ENCODE measurements at places on chromosomes 12 and 14.
A peak's percentile ranks its signal among the peaks of the same experiment; 100 is the strongest.

- DNase-seq, result no peak
Measured at GRCh38 chr12:100544165-100544564, 29.3 kb upstream of the GAS2L3 start.

GRCh38 chr12:113710216-113710615 is 238.5 kb upstream of the LHX5 start:
- no peak for DNase-seq

GRCh38 chr14:54480830-54481562 is 7.8 kb downstream of the GMFB start:
- no peak for DNase-seq

- DNase-seq, result no peak
Measured at GRCh38 chr12:107405436-107405835, 280.2 kb upstream of the PWP1 start.

DNA sequence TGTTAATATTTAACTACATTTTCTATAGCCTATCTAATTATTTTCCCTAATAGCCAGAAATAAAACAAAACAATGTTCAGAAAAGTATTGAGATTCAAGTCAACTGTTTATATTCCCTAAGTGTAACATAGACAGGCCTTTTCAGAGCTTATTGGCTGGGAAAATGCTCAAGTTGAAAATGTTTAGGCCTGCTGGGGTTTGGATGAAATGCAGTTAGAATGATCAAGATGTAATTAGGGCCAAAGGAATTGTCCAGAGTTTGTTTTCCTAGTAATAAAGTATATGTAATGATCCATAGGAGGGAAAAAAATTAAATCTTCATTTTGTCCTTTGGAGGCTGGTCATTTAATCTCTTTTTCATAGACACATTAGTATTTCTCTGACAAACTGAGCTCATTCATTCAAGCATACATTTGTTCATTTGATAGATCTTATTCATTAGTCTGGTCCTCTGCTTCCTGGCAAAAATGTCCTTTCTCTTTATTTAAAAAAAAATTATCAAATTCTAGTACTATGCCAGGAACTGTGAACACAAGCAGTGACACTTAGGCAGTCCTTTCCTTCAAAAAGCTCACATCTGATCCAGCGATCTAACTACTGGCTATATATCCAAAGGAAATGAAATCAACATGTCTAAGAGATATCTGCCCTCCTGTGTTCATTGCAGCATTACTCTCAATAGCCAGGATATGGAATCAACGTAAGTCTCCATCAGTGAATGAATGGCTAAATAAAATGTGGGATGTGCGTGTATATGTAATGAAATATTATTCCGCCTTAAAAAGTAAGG is 40.1 kb upstream of the NEDD1 start:
- no peak for DNase-seq

DNA sequence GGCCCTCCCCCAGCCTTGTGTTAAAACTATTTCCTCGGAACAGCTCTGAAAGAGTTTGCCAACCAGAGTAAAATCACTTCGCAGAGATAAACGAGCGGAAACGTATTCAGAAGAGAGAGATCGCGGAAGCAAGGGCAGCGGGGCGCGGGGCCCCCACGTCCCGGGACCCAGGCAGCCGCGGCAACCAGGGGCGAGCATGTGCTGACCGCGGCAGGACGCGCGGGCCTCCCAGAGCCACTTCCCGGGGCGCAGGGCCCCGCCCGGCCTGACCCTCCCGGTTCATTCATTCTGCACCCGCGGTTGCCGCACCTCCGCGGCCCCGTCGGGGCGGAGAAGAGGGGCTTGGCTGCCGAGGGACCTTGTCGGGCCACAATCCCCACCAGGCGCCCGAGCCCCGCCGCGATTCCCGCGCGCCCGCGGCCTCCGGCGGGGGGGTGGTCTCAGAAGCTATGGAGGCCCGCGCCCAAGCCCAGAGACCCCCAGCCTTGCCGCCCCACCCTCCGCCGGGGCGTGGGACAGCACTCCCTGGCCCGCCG is 598 bp downstream of the UBE2N start:
- peak; percentile 56 for DNase-seq

GRCh38 chr12:18798535-18799361 is 60.8 kb downstream of the CAPZA3 start:
- no peak for DNase-seq

DNA sequence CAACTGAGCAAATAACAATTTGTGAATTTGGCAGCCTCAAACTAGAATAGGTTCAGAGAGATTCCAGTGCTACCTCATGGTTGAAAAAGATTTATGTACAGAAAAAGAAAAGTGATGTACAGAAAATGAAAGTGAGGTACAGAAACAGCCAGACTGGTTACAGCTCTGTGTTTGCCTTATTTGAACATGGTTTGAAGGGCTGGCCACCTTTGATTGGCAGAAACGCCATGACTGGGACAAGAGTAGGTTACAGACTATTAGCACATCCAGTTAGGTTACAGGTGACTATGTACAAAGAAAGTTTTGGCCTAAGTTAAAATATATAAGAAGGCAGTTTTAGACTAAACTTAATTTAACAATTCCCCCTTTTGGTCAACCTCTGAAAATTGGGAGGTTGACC is 309.4 kb downstream of the BTG1 start:
- DNase-seq, result no peak

DNA sequence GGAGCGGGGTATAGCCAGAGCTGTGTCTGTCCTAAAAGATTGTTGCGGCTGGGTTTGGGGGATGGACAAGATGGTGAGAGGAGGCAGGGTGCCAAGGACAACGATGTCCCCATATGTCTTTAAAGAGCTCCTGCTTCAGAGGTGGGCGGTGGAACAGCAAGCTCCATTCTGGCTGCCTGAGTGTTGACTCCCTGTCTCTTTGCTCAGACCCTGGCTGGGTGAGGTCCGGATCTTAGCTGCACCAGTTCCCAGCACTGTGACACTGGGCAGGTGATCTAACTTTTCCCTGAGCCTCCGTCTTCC is 8.3 kb upstream of the WSCD2 start:
- no peak for DNase-seq

- DNase-seq, result no peak
Measured at GRCh38 chr12:77226368-77226767, 161.0 kb upstream of the E2F7 start.

DNA sequence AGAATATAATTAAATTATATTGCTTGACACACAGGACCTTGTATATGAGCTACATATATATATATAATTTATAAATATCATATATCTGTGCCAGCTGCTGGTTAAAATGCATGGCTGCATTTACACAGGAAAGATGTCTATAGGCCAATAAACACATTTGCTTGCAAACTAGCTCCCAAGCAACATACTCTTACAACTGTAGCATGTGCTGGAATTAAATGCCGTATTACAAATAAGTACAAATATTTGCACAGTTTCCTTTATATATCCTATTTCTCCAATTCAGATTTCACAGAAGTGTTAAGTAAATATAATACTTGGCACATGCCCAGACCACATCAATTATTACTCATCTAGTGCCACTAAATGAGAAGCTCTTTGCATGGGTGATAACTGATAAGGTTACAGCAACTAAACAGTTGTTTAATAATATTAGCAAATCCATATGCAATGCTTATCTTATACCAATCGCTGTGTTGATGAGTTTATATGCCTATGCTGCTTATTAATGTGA is 66.7 kb upstream of the E2F7 start:
- no peak for DNase-seq

DNA sequence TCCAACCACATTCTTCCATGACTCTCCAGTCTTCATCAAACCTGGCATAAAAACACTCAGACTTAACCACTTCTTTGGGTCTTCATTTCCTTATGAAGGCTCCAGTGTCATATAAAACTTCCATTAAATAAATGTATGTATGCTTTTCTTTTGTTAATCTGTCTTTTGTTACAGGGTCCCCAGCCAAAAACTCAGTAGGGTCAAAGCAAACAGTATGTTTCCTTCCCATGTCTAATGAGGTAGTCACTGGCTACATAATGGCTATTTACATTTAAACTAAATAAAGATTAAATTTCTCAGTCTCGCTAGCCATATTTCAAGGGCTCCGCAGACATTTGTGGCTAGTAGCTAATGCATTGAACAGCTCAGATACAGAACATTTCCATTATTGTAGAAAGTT is 40.1 kb upstream of the STAB2 start:
- no peak for DNase-seq

GRCh38 chr12:96194971-96195844 is 1.0 kb downstream of the ELK3 start:
- DNase-seq, result peak; percentile 62

- DNase-seq, result no peak
Measured at GRCh38 chr12:121170611-121171260, 38.1 kb downstream of the P2RX7 start.

GRCh38 chr12:60419986-60420385 is 824.2 kb downstream of the SLC16A7 start:
- DNase-seq, result no peak

DNA sequence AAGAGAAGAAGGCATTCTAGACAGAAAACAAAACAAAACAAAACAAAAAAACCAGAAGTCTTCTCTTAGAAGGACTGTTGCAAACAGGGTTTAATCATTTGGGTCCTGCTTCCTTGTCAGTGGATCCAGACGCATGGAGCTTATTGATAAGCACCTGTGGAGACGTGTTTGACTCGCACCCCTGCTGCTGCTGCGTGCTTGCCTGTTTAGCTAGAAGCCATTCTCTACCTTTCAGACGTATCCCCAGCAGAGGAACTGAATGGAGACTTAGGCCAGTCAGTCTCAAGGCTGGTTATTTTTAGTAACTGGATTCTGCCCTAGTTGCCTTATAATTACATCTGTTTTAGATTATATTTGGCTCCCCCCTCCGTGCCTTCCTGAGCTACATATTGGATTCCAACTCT is 186.1 kb upstream of the EEA1 start:
- no peak for DNase-seq

- DNase-seq, result no peak
Measured at GRCh38 chr14:61437381-61437780, 116.0 kb downstream of the PRKCH start.

GRCh38 chr12:46221255-46222128 is 47.4 kb downstream of the SLC38A1 start:
- no peak for DNase-seq

DNA sequence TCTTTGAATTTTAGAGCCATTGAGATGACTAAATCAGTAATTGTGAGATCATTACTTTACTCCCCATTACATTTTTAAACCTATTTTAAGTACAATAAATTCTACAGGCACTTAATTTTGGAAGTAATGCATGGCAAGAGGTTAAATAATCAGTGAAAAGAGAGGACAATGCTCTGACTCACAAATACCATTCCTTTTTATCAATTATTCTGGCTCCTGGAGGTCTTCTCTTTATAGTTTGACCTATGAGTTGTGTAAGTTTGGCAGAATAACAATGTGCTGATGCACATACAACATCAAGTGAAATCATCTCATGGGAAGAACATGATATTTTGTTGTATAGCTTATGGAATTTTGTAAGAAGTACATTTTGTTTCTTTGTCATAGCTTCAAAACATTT is 166.7 kb downstream of the TMTC3 start:
- no peak for DNase-seq

GRCh38 chr12:93174048-93174447 is 203.7 kb upstream of the NUDT4 start:
- DNase-seq, result no peak

GRCh38 chr12:96228566-96229248 is 34.5 kb downstream of the ELK3 start:
- no peak for DNase-seq

GRCh38 chr12:110339184-110339952 is 58.3 kb downstream of the ATP2A2 start:
- DNase-seq, result no peak

DNA sequence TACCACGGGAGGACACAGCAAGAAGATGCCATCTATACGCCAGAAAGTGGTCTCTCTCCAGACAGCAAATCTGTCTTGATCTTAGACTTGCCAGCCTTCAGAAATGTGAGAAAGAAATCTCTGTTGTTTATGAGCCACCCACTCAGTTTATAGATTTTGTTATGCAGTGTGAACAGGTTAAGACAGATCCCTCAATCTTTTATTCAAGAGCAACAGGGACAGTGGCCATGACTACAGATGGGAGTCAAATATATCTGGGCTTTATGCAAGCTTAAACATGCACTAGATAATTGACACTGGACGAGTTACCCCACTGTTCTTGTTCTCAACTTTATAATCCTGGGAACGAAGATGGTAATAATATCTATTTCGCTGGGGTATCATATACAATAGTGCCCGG is 288.7 kb downstream of the RPAP3 start:
- DNase-seq, result no peak

- no peak for DNase-seq
Measured at GRCh38 chr12:119136811-119137410, 41.8 kb upstream of the HSPB8 start.

GRCh38 chr12:66252771-66253170 is 49.5 kb upstream of the HELB start:
- no peak for DNase-seq

GRCh38 chr12:24743941-24744793 is 204.7 kb downstream of the BCAT1 start:
- DNase-seq, result no peak

GRCh38 chr12:123054371-123054770 is 73.9 kb downstream of the ARL6IP4 start:
- no peak for DNase-seq

DNA sequence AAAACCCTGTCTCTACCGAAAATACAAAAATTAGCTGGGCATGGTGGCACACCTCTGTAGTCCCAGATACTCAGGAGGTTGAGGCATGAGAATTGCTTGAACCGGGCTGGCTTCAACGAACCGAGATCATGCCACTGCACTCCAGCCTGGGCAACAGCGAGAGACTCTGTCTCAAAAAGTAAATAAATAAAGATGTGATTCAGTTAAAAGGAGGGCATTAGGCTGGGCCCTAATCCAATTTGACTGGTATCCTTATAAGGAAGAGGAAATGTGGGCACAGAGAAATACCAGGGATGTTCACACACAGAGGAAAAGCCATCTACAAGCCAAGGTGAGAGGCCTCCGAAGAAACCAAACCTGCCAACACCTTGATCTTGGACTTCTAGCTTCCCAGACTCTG is 10.1 kb upstream of the DCAF4 start:
- DNase-seq, result no peak

DNA sequence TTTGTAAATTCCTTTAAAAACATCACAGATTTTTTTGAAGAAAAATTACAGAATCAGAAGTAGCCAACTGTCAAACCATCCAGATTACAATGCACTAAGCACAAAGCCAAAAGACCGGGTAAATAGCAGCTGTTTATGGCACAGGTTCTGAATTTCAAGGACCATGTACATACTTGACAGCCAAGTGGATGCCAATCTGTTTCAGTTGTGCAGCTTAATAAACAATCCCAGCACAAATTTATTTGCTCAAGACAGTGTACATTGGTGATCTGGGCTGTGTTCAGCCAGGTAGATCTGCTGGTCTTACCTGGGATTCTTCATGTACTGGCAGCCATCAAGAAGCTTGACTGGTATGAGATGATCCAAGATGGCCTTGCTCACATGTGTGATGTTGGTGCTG is 229.8 kb upstream of the FLRT2 start:
- no peak for DNase-seq

DNA sequence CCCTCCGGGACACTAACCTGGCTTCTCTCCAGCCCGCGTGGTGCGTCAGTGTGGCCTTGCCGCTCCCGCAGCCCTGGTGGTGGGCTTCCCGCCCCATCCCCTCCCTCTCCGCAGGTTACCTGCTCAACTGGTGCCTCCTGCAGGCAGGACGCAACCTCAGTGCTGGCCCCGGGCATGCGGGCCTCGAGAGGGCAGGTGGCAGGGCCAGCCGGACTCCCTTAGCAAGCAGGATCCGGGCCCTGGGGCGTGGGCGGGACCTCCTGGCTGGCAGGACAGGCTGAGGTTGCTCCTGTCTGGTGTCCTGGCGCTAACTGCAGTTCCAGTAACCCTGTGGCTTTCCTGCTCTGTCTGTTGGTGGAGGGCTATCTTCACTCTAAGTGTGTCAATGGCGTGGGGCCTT is 8.6 kb upstream of the ADSS1 start:
- no peak for DNase-seq
